ENCODE measurements at places on chromosomes 7 and 10. TPM values are rescaled to one million over a fixed set of nuclear protein-coding genes. Genes with fewer than 3 reads are reported as not detected.

- DNase-seq = no peak
Observed at GRCh38 chr7:137020351-137020750, 151.9 kb downstream of the CHRM2 start.

DNA sequence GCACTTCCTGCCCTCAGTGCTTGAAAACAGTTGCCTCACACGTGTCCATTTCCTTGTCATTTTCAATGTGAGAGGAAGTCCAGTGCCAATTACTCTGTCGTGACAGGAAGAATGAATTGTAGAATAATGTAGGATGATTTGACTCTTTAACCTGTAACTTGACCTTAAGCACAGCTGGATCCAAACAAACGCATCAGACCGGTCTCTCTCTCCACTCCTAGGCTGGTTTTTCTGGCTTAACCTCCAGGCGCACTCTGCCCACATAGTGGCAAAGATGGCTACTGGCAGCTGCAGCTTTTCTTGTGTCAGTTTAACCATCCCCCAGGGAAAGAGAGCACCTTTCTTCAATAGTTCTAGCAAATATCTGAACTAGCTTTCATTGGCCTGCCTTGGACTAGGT is 29.4 kb upstream of the PNLIPRP3 start:
- no peak for DNase-seq

DNA sequence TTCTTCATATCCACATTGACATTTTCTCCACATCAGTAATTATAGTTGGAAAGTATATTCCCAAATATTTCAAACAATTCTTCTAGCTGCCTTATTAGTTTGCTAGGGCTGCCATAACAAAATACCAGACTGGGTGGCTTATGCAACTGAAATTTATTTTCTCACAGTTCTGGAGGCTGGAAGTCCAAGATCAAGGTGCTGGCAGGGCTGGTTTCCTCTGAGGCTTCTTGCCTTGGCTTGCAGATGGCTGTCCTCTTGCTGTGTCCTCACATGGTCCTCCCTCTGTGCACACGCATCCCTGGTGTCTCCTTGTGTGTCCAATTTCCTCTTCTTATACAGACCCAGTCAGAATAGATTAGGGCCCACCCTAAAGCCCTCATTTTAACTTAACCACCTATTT is 34.5 kb downstream of the DOCK4 start:
- DNase-seq = no peak

- DNase-seq = no peak
Observed at GRCh38 chr10:76727038-76727437, 910.6 kb downstream of the KCNMA1 start.

- no peak for DNase-seq
Observed at GRCh38 chr7:37670436-37670835, 13.1 kb upstream of the GPR141 start.

GRCh38 chr7:114931656-114932011 is 9.7 kb downstream of the MDFIC start:
- DNase-seq = no peak

DNA sequence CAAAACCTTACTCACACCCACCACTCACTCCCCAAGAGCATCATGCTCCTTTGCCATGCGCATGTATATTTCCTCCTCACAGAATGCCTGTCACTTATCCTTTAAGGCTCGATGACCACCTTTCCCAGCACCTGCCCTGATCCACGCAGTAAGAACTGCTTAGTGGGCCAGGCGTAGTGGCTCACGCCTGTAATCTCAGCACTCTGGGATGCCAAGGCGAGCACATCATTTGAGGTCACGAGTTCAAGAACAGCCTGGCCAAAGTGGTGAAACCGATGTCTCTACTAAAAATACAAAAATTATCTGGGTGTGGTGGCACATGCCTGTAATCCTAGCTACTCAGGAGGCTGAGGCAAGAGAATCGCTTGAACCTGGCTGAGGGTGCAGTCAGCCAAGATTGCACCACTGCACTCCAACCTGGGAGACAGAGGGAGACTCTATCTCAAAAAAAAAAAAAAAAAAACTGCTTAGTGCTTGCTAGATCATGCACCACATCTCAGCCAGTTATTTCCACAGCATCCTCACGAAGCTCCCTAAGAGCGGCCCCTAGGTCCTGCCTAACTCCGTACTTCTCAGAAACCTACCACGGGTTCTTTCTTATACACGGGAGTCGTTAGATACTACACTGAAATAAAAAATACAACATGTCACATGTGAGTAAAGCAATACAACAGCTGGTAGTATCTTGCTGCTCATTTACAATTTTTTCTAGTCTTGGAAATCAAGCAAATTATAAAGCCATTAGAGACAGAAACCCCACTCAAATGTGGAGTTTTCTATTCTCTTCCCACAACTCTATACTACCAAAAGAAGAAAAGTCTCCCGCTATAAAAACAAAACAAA is 37.2 kb downstream of the CYTH3 start:
- no peak for DNase-seq

DNA sequence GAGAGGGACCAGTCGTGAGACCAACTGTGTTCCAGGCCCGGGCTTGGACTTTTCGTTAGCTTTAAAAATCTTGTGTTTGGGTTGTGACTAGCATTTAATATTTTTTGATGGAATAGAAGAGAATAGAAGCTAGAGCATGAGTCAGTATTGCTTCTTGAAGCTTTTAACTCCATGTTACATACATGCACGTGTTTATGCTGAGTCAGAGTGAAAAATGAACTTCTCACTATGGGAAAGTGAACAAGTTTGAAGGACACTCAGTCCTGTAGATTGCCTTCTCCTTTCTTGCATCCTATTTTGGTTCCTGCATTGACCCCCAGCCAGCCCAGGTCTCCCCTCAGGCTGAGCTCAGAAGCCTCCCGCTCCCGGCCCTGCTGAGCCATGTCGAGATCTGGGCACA is 31.8 kb downstream of the GHRHR start:
- DNase-seq = no peak

GRCh38 chr10:125782054-125782453 is 6.4 kb upstream of the MMP21 start:
- no peak for DNase-seq

The GRM3 gene
- total RNA-seq = 155 TPM

The POLR2J3 gene
- 21.2 TPM for total RNA-seq

The FANK1 gene
- total RNA-seq = 1.2 TPM

The NUB1 gene
- total RNA-seq = 61.1 TPM
